ENCODE measurements at places on chromosomes 1 and 21. TPM values are rescaled to one million over a fixed set of nuclear protein-coding genes. Genes with fewer than 3 reads are reported as not detected.

DNA sequence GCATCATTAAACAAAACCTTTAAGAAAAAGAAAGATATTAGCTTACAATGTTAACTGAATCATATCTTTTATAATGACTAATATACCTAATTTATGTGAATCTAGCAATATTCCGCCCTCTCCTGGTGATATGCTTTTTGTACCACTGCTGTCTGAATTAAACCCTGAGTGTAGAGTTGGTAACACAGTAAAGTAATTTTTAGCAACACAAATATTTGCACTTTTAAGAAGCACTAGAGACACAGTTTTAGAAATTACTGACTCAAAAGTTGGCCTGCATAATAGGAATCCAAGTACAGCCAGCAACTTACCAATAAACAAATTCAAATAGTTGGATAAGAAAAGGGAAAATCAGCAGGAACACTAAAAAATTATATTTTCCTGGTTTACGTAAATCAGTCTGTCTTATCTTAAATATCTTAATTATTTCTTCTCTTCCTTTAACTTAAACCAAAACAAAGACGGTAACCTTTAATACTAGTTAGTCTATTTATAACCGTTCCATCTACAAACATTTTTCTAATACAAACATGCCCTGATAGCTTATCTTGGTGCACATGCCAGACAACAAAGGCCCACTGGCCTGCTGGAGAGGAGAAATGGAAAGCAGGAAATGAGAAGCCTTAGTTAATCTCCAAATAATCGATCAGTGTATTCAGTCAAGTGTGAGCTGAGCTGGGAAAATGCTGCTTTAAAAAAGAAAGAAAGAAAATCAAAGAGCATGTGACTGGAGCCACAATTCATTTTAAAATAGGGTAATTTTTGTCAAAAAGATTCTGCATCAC lies 246.0 kb downstream of the RERE start:
- peak; percentile 50 for DNase-seq

DNA sequence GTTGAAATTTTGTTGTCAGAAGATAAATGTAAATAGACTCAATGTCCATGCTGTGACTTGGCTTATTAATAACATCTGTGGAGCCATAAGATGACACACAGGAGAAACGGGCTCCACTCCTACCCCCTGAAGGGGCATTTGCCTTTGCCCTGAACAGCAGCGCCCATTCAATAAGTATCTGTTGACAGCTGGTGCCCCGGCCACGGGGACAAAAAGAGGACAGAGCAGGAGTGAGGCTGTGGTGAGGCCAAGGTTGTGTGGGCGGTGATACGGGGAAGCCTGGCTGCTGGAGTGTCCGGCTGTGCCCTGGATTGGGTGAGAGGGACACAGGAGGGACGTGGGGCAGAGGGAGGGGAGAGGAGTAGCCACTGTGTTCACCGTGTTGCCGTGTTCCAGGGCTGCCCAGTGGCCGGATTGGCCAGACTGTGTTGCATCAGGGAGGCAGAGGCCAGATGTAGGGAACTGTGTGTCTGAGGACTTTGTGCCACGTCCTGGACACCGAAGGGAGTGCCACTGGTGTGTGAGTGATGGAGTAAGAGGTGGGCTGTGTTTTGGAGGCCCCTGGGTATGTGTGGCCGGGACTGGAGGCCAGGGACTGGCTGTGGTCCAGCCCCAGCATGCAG lies 15.1 kb downstream of the PRMT2 start:
- no peak for DNase-seq

GRCh38 chr1:18398791-18399530 lies 81.8 kb upstream of the KLHDC7A start:
- DNase-seq, result no peak

DNA sequence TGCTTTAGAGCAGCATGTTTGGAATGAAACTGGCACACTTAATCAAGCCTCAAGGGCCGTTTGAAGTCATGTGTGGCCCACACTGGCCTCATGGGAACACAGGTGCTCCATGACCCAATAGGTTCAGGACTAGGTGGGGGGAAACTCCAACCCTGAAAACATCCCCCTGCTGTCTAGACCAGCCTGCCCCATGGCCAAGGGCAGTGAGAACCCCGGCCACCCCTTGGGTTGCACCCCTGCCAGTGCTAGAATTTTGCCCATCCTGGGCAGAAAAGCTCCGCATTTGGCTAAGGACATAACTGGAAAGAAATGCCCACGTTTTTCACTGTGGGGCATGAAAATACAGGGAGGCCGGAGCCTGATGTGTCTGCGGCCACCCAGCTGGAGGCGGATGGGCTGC lies 6.1 kb upstream of the PTGER3 start:
- DNase-seq, result no peak

- DNase-seq, result no peak
Observed at GRCh38 chr1:86140281-86140880, 16.2 kb downstream of the COL24A1 start.

- no peak for DNase-seq
Observed at GRCh38 chr21:32001390-32001789, 128.6 kb downstream of the HUNK start.

DNA sequence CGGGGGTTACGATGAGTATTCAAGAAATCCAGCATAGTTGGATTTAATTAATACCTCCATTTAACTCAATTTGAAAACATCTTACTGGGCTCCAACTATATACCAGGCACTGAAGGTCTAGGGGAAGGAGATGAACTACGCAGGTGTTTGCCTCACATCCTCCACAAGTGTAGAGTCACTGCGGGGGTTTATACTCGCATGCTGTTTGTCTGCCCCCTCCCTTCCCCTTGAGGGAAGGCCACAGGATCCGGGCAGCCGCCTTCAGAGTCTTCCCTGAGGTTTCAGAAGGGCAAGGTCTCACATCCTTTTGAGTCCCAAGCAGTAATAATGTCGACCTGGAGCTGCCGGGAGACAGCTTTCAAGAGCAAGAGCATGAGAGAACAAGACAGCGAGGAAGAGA lies 142.4 kb upstream of the GALNT2 start:
- DNase-seq, result no peak

GRCh38 chr1:205444931-205445645 lies 10.8 kb downstream of the BLACAT1 start:
- DNase-seq, result peak; percentile 63

- DNase-seq, result peak; percentile 89
Observed at GRCh38 chr1:76336931-76337371, 262.4 kb downstream of the ST6GALNAC3 start.

GRCh38 chr1:46526013-46526690 lies 25.3 kb downstream of the KNCN start:
- no peak for DNase-seq

DNA sequence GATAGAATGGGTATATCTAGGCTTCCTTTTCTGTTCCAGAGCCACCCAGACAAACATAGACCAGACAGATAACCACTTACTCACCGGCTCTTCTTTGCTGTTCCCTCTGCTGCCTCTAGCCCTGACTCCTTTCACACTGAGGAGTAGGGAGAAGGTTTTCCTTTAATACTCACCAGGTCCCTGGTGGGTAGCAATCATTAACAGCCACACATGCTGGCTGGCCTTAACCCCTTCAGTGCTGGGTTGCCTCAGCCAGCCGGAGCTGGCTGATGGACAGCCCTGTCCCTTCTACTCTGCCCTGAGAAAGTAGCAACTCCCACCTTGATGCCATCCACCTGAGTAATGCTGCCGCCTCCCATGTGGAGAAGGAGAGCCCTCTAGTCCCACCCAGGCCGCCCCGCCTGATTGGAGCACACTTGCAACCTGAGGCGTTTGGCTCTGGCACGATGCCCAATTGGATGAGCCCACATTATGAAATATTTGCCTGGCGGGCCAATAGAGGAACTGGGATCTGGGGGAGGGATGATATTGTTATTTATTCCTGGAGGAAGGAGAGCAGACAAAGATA lies 71.6 kb downstream of the PLEKHA6 start:
- DNase-seq, result peak; percentile 33

- DNase-seq, result peak; percentile 90
Observed at GRCh38 chr1:184866991-184867788, 107.1 kb downstream of the NIBAN1 start.

The ADAM30 gene
- under 0.01 TPM for total RNA-seq

The SPATA45 gene
- total RNA-seq, result 0.43 TPM

The GNAT2 gene
- total RNA-seq, result 0.43 TPM

The CCDC185 gene
- not detected for total RNA-seq
